ENCODE measurements at places on chromosomes 4 and X. TPM values are rescaled to one million over a fixed set of nuclear protein-coding genes. Genes with fewer than 3 reads are reported as not detected.

Gene FMR1NB
- not detected for total RNA-seq

DNA sequence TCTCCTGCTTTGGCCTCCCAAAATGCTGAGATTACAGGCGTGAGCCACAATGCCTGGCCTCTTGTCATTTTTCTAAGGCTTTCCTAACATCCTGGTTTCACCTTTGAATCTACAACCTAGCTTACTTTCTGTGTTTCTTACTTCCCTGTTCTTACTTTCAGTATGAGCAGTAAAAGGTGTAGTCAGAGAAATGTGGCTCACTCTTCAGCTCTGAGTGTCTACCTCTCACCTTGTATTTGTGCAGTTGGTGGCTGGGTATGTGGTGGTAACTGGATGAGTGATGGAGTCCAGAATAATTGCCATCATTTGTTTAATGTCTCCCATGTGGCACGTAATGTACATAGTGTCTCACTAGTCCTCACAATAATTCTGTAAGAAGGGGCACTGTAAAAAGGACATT is 19.1 kb upstream of the CXCL11 start:
- DNase-seq: no peak

GRCh38 chrX:40749681-40750494 is 14.5 kb upstream of the MED14 start:
- DNase-seq: no peak

- no peak for DNase-seq
Observed at GRCh38 chr4:102315532-102315931, 29.8 kb downstream of the SLC39A8 start.

All from H7 (cell line).